Right ventricle myocardium superior (tissue), 1 donor: ENCODE measurements at places on chromosomes 2 and 18.

GRCh38 chr2:25176138-25176537, 7.8 kb upstream of the POMC start:
- no peak for DNase-seq

DNA sequence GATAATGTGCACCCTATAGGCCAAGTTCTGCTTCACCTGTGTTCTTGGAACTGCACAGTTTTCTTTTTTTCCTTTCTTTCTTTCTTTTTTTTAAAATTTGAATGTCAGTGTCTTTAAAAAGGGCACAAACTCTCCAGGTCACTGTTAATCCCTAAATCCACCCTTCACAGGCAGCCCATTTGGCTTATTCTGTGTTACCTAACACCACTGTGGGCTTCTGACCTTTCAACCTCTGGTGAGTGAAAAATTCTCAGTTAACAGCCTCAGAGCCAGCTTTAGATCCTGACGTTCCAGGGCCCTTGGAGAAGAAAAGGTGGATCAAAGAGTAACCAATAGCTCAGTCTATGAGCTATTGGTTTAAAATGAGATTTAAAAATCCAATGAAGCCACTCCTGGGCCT, 6.8 kb upstream of the CETN1 start:
- no peak for DNase-seq

GRCh38 chr2:23621616-23622015, 236.6 kb downstream of the KLHL29 start:
- no peak for DNase-seq

DNA sequence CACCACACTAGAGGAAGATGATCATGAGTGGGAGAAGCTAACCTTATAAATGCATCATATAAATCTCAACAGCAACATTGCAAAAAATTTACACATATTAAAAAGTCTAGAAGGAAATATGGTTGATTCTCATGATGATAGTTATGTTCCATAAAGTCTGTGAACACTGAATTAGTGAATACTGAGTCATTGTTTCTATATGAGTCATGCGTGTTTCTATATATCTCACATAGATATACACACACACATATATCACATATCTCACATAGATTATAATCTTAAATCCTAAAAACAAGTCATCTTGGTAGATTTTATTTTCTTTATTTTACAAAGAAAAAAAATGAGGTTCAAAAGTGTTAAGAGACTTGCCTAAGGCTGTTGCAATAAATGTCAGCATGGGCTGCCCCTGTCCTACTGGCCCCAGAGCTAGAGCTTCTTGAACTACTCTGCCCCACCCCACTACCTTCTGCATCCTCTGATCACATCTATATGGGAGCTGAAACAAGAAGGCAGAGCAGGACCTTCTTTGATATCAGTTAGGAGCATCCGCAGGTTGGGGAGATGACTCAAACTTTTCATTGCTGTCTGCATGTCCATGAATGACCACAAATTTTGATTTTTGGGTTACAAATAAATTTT, 81.8 kb upstream of the ADAM23 start:
- DNase-seq: no peak

- DNase-seq: no peak
These were observed 646.2 kb downstream of the XIRP2 start for GRCh38 chr2:167534443-167534842.

GRCh38 chr18:74533666-74534065, 634 bp upstream of the CNDP1 start:
- DNase-seq: no peak

- DNase-seq: no peak
These were observed 4.4 kb upstream of the KLHL29 start for GRCh38 chr2:23380562-23381065.

DNA sequence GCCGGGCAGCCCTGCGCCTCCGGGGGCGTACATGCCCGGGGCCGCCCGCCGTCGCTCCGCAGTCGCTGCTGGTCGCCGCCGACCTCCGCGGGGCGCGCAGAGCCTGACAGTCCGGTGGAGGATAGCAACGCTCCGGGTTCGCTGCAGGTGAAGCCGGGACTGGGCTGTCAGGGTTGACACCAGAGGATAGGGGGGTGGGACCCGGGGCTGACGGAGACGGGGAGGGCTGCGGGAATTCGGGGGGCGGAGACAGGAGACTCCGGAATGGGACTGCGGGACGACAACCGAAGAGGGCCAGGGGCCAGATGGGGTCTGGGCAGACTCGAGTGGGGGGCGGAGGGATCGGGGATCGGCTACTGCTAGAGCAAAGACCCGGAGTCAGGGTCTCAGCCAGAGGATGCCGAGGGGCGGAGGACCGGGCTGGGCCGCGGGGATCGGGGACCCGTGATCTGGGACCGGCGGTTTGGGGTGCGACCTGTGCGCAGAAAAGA, 403 bp downstream of the TMEM127 start:
- no peak for DNase-seq

GRCh38 chr2:111957872-111958354, 59.5 kb downstream of the MERTK start:
- no peak for DNase-seq

- DNase-seq: no peak
These were observed 9.3 kb upstream of the MGAT5 start for GRCh38 chr2:134244587-134244986.

DNA sequence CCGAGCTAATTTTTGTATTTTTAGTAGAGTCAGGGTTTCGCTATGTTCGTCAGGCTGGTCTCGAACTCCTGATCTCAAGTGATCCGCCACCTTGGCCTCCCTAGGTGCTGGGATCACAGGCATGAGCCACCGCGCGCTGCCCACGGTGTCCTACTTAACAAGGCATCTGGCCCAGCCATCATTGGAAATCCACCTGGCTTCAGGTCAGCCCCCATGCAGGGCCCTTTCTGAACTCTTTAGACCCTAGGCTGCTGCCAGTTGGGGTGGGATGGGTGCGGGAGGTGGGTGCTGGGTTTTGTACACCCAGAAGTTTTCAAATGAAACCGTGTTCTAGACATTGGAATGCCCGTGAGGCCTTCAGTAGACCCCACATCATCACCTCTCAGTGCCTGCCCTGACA, 26.6 kb upstream of the NT5DC4 start:
- no peak for DNase-seq

- no peak for DNase-seq
These were observed 102.5 kb downstream of the HNRNPLL start for GRCh38 chr2:38500283-38500634.

DNA sequence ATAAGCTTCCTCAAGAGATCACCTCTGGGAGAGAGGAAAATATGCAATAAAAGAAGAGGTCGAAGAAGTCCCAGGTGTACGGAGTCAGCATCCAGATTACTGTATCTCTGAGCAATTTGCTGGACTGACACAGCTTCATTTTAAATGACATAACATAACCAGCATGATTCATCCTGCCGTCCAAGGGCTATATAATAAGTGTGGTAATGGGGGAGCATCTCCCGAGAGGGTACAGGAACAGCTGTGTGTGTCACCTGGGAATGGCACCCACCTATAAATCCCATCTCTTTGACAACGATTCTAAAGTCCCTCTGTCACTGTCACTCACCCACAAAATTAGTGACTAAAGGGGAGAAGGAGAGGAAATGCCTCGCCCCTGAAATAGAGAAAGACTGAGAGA, 19.3 kb upstream of the FZD7 start:
- no peak for DNase-seq

GRCh38 chr2:27728081-27728858, 43.2 kb upstream of the MRPL33 start:
- no peak for DNase-seq

DNA sequence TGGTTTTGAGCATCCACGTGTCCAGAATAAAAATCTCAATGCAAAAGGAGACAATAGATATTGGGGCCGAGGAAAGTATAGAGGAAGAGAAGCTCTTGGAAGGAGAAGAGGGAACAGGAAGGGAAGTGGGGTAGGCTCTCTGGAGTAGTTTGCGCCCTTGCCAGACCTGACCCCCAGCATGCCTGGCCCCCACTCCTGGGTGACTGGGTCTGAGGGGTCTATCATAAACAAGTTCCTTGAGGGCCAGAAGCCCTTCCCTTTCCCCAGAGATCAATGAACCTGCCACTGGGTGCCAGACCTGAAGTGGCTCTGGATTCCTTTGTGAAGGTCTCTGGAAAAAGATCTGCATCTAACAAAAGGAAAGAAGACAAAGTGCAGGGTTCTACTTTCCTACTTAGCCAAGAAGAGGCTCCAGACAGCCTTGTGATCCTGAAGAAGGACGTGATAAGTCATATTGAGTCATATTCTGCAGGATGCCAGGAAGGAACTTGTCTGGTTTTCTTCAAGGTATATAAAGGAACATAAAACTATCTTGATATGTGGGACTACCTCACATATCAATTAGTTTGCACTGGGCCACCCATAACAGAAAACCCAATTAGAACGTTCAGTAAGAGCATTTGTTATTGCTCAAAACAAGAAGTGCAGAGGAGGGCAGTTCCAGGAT, 18.7 kb upstream of the ATOH8 start:
- DNase-seq: no peak

- no peak for DNase-seq
These were observed 78.2 kb downstream of the UBE2E3 start for GRCh38 chr2:181058378-181059269.

GRCh38 chr2:48600917-48601316, 16.7 kb upstream of the GTF2A1L start:
- no peak for DNase-seq

DNA sequence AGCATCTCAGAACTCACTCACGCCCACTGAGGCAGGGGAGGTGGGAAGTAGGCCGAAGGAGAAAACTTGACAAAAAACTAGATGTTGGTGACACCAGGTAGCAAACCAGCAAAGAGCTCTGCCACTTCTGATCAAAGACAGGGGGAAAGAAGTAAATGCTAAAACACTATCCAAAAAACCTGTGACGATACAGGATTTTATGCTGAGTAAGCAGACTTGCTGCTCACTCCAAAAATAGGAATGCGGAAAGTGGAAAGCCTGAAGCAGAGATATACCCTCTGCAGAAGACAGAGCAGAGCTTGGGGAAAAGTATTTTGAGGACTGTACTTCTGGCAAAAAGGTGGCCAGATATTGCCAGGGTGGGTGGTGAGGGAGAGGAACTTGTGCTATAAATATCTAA, 73.3 kb upstream of the YPEL5 start:
- no peak for DNase-seq

DNA sequence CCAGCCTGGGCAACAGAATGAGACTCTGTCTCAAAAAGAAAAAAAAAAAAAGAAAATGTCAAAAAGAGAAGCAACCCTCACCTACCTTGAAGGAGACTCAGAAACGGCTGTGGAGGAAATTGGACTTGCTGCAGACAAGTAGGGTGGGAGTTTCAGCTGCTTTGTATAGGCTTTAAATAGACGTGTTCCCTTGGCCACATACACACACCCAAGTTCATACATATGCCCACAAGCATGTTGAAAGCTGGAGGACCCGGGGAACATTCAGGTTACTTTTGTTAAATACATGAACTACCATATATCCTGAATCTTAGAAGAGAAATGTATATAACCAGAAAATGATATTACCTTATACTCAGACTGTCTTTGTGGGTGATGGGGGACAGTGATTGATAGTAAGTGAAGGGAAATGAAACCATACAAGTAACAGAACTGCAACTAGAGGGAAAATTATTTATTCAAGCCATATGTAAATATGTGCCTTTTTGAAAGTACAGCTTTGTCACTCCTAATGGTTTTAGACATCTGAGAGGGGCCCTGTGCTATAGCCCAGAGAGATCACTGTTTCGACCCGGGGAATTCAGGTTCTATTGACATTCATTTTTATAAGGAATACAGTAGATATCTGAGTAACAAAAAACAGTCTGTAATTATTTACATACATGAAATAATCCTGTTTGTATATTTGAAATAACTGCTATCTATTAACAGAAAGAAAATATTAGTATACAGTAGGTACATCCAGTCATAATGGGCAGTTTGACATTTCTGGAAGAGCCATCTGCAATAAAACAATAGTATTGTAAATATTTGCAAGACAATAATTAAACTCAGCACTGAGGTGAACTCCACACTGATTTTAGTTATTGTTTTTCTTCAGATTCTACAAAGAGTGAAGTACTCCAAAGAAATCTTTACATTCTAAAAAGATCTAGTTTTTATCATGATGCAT, 48.0 kb upstream of the TGIF1 start:
- no peak for DNase-seq

GRCh38 chr2:12417786-12418185, 298.9 kb upstream of the TRIB2 start:
- DNase-seq: no peak

GRCh38 chr2:23426263-23426905, 41.4 kb downstream of the KLHL29 start:
- DNase-seq: peak; percentile 66

GRCh38 chr18:63161032-63161760, 158.4 kb downstream of the BCL2 start:
- no peak for DNase-seq

DNA sequence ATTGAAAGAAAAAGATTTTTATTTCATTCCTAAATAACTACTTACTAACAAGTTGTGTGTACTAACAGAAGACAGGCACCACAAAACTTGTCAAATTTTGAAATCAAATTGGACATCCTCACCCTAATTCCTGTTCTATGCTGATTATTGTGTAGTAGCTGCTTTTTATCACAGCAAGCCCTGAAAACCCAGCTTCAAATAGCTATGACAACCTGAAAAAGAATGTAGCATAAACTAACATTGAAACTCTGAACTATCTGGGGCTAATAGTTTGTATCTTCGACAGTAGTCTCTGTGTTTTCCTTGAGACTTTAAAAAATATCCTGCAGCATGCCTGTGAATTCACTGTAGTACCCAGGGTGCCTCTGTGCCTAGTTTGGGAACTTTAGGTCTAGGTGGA, 122.6 kb downstream of the WDPCP start:
- DNase-seq: no peak
